ENCODE measurements at places on chromosomes 6 and 20.
A peak's percentile ranks its signal among the peaks of the same experiment; 100 is the strongest.

DNA sequence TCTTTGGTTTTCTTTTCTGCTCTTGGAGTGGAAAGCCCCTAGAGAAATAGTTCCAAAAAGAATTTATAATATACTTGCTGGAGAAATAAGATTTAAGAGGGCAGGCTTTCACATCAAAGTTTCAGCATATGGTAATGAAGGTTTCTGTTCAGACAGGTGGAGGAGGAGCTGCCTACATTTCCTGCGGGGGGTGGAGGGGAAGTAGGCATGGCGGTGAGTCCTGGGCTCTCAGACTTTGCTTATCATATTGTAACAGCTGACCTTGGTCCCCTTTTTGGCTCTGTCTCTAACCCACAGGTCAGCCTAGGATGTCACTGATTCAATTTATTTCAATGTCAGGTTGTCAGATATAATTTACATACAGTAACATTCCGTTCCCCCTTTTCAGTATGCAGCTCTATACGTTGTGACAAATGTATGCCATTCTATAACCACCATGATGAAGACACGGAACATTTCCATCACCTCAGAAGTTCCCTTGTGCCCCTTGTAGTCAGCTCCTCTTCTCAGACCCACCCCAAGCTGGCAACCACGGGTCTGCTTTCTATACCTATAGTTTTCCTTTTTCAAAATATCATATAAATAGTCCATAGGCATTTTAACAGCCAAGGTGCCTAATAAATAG, 77.6 kb upstream of the GGTLC1 start:
- DNase-seq, result no peak

GRCh38 chr6:118535176-118535844, 12.8 kb upstream of the PLN start:
- no peak for DNase-seq

DNA sequence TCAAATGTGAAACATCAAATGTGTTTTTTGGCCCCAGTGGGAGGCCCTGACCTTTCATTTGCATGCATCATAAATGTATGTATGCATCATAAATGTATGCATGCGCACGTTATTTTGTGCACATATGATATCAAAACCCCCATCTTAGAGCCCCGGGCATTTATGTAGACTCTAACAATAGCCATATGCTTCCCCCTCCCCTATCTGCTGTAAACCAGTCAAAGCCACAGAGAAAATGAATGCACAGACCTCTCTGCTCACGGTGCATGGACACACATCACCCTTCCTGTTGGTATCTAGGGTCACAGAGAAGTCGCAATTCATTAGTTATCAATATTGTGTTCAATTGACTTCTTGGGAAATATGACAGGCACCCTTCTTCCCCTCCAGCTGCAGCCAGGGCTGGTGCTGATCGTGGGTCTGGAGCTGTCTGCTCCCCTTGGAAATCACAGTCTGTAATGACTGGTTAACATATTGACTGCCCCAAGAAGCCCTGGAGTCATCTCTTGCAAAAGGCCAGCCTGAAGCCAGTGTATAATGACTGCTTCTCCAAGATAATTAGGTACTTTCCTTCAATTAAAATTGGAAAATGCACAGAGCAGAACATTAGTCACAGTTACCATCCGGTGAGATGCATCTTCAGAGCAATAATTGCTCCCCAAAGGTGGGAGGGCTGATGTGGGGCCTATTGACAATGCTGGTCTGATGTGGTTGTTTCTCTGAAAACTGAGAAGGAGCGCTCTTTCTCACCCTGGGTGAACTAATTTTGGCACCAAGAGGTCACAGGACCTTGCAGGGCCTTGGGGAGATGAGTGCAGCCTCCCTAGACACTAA, 532.2 kb downstream of the CDH26 start:
- no peak for DNase-seq

GRCh38 chr6:617456-618100, 39.3 kb downstream of the HUS1B start:
- DNase-seq, result no peak

GRCh38 chr6:89895276-89895874, 1.1 kb downstream of the GJA10 start:
- DNase-seq, result peak; percentile 6

DNA sequence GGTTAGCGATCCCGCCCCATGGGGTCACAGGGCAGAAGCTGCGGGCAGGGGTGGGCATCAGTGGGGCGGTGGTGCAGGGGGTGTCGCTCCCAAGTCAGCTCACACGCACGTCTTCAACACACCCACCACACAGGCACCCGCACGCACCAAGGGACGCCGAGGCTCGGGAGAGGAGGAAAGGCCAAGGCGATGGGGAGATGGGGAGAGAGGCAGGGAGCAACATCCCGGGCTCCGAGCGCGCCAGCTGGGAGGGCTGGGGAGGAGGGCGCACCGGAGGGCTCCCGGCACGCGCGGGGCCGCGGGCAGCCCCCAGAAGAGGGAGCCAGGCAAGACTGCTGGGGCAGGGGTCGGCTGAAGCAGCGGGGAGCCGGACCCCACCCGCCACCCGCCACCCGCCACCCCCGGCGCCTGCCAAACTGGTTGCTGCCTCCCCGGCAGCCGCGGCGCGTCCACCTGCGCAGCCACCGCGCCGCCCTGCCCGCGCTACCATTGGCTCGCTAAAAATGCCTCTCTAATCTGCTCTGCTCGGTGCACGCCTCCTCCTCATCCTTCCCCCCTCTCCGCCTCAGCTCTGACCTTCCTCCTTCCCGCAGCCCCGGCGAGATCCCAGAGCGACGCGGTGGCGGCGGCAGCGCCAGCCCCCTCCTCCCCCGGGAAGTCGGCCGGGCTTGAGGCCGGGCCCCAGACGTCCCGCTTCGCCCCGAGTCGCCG, at the start of gene PACSIN1:
Gene PACSIN1 (plus strand): TSS at position 546 of the 711 bp plus-strand sequence. CDS start 60,230 bp downstream, outside the sequence.
- no peak for DNase-seq

GRCh38 chr6:169940481-169941271, 189.3 kb downstream of the ERMARD start:
- no peak for DNase-seq

GRCh38 chr6:6007366-6008088, 802 bp upstream of the NRN1 start:
- peak; percentile 26 for DNase-seq

- DNase-seq, result peak; percentile 86
Observed at GRCh38 chr6:135162678-135163439, 18.2 kb upstream of the MYB start.

- DNase-seq, result peak; percentile 23
Observed at GRCh38 chr6:133985970-133986369, 32.9 kb downstream of the TBPL1 start.

DNA sequence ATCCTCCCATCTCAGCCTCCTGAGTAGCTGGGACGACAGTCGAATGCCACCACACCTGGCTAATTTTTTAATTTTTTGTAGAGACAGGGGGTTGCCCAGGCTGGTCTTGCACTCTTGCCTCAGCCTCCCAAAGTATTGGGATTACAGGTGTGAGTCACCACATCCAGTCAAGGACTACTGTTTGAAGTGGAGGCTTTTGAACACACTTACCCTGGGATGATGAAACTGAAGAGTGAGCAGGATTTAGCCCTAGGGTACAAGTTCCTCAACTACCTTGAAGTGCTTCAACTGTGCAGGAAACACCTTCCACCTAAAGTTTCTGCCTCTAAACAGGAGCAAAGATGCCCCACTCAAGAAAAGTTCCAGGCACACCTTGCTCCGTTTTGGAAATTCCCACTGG, 15.7 kb upstream of the PARD6B start:
- no peak for DNase-seq

- DNase-seq, result no peak
Observed at GRCh38 chr6:114886670-114887436, 544.0 kb upstream of the HS3ST5 start.

- DNase-seq, result peak; percentile 51
Observed at GRCh38 chr6:35611240-35611639, 77.5 kb downstream of the FKBP5 start.

GRCh38 chr6:111803371-111803770, 69.9 kb downstream of the FYN start:
- DNase-seq, result peak; percentile 39

DNA sequence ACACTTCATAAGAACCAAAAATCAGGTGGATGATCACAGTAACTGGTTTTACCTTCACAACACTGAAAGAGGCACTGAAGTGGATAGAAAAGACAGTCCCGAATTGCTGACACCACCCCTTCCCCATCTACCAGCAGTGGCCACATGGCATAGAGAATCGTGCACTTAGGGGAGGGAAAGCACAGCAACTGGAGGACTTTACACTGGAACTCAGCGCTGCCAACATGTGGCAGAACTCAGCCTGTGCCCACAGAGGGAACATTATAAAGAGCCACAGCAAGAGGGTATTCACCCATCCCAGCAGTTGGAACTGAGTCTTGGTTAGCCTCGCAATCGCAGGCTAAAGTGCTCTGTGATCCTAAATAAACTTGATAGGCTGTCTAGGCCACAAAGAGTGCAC, 6.5 kb upstream of the KIAA1586 start:
- DNase-seq, result peak; percentile 7

GRCh38 chr6:139154881-139155547, 20.1 kb downstream of the HECA start:
- no peak for DNase-seq

DNA sequence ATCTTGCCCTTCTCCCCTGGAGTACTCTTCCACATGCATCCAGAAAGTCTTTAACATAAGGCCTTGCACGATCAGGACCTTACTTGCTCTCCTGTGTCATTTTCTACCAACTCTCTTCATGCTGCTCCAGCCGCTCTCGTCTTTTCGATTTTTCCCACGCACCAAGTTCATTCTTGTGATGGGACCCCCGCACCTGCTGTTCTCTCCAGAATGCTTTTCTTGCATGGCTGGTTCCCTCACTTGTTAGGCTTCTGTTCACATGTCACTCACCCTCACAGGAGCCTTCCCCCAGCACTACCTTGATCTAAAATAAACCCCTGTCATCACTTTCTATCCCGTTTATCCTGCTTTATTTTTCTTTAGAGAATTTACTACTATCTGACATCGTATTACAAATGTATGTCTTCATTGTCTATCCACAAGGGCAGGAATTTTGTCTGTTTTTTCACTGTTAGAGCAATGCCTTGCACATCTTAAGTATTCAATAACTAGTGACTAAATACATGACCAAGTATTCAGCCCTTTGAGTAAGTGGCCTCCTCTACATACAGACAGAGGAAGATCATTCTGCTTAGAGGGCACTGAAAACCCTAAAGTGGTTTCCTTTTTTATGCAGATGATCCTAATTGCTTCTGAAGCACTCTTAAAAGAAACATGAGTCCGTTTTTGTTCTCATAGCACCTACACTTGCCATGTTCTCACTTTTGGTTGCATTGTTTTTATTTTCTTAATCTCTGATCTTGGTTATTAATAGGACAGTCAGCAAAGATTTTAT, 166.9 kb downstream of the SLC16A10 start:
- no peak for DNase-seq

- no peak for DNase-seq
Observed at GRCh38 chr20:38089500-38089899, 56.0 kb downstream of the RPRD1B start.

- no peak for DNase-seq
Observed at GRCh38 chr20:46607849-46608497, 43.3 kb downstream of the SLC13A3 start.

DNA sequence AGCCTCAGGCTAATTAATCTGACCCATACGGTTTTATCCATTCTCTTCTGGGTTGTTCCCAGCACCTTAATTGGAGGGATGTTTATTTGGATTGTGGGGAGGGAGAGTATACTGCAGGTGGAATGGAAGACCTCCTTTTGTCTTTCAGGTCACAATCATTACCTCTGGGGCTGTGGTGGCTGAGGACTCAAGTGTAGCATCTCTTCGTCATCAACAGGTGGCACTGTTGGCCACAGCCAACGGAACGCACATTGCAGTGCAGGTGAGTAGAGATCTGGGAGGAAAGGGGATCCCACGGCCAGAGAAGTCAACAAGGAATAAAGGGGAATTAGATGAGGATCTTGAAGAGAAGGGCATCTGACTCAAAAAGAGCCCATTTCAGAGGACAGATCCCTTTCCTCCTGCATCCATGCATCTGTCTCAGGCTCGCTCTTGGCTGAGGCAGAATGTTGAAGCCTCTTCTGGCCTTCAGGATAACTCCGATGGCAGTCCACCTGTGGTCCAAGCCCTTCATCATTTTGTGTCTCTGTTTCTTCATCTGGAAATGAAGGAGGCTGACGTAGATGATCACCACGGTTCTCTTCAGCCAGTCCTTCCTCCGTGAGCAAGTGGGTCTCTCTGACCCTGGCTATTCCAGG, 3.2 kb upstream of the DEF6 start:
- peak; percentile 68 for DNase-seq

- peak; percentile 64 for DNase-seq
Observed at GRCh38 chr6:36615018-36615761, 21.0 kb downstream of the SRSF3 start.

- no peak for DNase-seq
Observed at GRCh38 chr6:142300758-142301650, 803 bp upstream of the ADGRG6 start.

DNA sequence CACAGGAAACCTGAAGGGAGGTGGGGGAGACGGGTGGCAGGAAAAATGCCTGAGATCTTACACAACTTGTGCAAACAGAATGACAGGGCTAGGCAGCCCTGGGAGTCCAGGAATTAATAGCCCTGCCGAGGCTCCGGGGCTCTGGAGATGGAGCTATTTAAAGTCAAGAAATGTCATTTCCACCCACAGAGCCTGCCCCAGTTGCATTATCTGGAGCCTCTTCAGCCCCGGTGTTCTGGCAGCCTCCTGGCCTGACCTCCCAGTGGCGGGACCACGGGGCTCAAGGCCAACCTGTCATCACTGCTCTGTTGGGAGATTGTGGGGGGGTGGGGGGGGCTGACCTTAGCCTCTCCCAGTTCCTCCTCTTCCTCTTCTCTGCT, 28.5 kb upstream of the SCUBE3 start:
- no peak for DNase-seq

DNA sequence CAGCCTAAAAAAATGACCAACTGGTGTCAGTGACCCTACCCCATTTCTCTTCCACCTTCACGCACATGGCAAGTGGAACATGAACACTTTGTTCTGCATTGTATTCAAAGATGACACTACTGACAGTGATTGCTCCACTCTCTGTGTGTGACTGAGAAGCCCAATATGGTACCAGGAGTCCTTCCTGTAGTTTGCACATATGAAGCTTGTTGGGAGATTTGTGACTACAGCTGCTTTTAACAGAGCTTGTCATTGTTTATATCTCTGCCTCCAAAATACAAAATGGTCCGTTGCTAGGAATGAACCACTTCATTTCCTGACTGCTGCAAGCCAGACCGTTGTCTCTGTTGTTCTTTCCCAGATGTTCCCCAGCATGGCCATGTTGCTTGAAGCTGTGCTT, 140.3 kb upstream of the TCF21 start:
- DNase-seq, result no peak

DNA sequence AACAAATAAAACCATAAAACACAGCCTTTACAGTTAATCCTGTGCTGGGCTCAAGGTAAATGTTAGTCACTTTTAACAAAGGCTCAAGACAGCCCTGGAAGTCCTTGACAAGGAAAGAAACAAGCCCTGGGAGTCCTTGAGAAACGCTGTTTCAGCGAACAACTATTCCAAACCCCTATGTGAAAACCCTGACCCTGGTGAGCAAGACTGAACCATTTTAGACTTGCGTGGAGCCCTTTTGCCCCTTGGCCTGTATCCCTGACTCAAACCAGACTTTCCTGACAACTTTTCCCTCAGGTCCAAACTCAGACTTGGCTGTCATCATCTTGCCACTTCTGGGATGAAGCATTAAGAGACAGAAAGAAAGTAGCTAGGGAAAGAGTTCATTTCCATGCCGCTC, 180.4 kb downstream of the AIG1 start:
- no peak for DNase-seq

- DNase-seq, result no peak
Observed at GRCh38 chr6:15113587-15113986, 132.3 kb upstream of the JARID2 start.
